ENCODE measurements at places on chromosomes 16 and 17.

- DNase-seq = no peak
Observed at GRCh38 chr16:16915771-16916170, 536.8 kb downstream of the NPIPA7 start.

DNA sequence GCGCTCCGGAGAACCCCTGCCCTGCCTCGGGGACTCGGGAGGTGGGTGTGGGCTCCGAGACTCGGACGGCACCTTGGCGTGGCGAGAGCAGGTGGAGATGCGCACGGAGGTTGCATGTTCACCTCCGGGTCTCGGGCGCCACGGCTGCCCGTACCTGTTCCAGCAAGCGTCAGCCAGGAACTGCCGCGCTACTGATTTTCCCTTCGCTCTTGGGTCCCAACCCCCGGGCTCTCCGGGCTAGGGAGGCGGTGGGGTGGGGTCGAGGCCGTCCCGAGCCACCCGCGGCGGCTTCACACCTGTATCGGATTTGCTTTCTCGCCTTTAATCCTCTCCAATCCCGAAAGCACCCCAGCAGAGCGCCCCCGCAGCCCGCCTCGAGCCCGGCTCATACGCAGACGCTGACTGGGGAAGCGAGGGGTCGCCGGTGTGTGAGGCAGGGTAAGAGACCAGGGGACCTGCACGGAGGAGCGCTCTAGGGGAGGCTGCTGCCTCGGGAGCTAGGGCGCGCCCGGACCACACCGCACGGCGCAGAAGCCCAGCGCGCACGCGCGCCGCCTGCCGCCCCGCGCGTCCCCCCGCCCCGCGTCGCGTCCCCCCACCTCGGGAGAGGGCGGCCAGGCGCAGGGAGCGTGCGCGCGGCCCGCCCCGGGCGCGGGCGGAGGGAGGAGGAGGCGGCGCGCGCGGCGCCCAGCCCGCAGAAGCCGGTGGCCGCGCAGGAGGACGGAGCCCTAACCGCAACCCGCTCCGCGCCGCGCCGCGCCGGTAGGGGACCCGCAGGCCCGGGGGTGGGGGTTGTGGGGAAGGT lies at the start of gene DUSP14:
TSS of gene DUSP14 (plus strand) at position 695 of the 805 bp plus-strand sequence. CDS start 22,382 bp downstream, outside the sequence.
- DNase-seq = peak; percentile 92

DNA sequence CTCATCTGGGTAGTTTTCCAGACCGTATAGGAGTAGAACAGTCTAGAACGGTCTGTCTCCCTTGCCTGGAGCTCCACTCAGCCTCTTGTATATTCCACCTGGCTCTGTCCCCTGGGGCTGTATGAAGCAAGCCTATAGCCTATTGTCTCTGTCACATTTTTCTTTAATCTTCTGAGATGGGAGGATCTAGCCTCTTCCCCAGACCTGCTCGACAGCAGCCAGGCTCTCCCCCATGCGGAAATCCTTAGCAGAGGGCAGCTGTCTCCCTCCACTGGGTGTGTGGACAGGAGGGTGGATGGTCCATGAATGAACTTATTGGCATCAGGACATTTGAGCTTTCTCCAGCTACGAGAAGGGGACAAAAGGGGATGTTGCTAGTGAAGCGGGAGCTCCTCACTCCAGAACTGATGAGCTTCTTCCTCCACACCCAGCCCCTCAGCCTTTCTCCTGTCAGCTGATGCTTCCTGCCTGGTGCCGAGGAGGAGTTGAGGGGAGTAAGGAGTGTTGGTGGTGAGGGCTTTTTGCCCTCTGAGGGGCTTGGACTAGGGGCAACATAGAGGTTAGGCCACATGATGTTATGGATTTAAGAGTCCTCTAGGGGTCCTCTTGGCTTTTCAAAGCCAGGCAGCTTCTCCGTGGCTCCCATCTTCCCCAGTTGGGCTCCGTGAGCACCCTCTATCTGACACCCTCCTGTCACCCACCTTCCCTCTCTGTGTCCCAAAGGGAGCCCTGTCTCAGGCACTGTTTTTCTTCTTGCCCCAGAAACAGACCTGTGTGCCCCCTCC lies 28.0 kb downstream of the ARHGAP23 start:
- no peak for DNase-seq

DNA sequence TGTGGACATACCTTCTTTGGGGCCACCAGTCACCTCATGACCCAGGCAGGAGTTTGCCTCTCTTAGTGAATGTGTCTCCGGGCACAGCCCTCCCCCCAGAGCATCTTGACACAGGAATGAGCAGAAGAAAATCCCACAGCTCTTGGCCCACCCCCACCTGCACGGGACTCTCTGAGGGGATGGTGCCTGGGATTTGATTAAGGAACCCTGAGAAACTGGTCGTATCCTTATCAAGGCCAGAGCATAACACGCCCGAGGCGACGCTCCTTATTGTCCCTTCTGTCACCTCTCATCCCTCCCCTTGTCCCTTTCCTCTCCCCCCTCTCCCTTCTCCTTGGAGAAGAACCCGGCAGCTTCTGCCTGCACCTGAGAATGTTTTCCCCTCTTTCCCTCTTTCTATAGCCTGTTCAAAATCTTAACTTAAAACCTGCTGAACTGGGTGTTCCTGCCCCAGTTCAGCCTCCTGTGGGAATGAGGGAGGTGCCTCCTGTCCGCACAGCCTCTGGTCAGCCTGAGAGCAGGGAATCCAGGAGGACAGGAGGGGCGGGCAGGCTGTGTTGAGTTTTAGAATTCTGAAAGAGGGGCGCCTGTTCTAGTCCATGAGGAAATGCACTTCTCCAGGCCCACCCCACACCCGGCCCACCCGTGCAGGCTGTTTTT lies 140.7 kb upstream of the PLCG2 start:
- no peak for DNase-seq

DNA sequence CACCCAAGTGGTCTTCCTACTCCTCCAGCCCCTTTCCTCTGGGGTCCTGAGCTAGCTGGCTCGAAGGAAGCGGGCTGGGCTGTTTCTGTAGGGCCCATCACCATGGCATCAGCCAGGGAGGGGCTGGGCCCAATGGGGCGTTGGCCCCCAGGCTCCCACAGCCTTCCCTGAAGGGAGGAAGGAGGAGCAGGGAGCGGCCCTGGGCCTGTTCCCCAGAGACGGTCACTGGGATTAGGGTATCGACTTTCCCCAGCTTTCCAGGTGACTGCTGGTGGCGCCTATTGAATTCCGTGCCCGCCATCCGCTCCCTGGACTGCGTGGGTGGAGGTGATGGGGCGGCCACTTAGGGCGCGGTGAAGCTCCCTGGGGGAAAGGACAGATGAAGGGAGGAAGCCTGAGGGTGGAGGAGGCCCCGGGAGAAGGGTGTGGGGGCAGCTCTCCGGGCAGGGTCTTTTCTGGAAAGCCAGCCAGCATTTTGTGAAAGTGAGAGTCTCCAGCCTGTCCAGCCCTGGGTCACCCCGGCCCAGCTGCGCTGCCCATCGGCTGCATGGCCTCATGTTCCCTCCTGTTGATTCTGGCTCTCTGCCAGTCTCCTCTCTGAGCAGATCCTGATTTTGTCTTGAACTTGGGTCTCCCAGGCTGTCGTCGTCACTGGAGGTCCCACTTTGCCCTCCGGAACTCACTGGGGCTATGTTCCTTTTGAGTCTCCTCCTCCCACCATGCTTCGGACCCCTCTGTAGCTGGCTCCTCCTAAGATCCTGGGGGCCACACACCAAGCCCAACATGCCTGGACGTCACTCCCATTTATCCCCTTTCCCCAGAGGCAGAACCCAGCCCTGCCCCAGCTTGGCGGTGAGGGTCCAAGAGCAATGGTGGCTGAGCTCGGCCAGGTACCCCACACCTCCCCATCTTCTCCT lies 9.8 kb downstream of the NHERF1 start:
- DNase-seq = no peak

GRCh38 chr16:76539609-76540008 lies 262.4 kb downstream of the CNTNAP4 start:
- DNase-seq = no peak

DNA sequence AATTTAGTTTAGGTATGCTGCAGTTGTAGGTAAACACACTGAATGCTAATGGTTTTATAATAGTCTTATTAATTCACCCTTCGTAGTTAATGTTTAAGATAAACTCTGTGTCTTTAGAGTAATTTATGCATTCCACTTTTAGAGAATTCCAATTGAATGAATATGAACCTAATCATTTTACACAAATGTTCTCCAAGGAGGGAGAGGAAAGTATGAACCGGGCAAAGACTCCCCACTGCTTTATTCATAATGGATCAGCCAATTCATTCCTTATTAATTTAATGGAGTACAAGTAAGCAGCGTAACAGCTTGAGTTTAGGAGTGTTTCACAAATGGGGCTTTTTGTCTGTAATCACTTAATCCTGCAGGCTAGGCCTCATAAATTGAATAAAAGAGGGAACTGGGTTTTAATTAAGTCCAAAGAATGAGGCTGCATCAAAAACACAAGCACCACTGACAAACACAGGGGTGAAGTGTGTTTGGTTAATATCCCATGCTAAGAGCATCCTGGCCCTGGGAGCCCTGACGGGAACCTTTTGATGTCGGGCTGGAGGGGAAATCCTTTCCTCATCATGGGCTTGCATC lies 375.7 kb upstream of the DYNLRB2 start:
- DNase-seq = no peak

DNA sequence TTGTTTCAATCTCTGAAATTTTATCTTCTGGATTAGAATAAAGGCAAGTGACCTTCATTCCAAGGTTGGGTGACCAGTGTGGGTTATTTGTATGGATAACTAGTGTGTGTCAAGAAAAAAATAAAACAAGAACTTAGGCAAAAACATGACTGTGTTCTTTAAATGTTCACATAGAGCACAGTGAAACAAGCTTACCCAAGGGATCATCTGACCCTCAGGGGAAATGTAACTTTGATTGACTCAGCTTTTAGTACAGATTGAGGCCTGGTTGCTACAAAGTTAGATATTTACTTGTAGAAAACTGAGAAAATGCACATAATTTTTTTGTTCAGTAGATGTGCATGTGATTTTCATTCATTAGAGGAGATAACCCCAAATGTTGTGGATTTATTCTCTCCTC lies 6.7 kb downstream of the CACNG3 start:
- DNase-seq = no peak

DNA sequence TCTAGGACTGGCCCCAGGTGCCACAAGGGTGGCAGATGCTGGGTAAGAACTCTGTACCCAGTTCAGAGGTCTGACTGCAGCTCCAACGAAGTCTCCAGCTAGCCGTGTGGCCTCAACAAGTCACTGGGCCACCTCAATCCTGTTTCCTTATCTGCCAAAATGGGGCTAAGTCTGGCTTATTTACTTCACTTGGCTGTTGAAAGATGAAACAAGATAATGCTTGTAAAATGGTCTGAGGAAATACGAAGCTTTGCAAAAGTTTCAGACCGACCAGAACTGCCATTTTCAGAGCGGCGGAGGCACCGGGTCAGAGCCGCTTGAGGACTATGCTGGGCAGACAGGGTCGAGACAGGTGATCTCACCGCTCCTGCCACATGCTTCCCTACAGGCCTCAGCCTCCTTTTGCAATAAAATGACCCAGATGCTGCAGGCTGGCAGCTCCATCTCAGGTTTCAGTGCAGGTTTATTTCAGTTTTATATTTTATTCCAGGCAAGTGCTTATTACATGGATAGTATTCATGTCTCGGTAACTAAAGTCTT lies 17.2 kb downstream of the MNT start:
- DNase-seq = no peak

DNA sequence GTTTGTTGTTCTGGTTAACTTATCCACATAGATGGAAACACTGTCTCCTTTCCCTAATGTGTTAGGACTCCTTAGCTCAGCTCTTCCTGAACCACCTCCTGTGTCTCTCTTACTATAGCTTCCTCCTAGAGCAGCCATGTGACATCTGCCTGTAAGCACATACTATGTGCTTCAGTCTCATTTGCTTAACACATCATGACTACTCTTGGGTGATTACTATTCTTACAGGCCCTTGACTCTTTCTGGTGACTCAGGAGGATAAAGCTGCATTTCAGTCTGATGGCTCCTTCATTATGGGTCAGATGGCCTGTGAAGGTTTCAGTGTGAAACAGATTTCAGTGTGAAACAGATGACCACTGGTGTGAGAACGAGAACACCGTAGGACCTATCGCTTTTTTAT lies 320 bp upstream of the KRTAP4-2 start:
- DNase-seq = no peak

- no peak for DNase-seq
Observed at GRCh38 chr17:72387487-72387886, 266.7 kb downstream of the SOX9 start.

GRCh38 chr17:1648963-1649843 lies 463 bp downstream of the RILP start:
- peak; percentile 97 for DNase-seq

- no peak for DNase-seq
Observed at GRCh38 chr17:46013127-46013501, 14.1 kb downstream of the STH start.

GRCh38 chr17:59026176-59026939 lies 80.3 kb downstream of the TRIM37 start:
- DNase-seq = no peak

GRCh38 chr17:47225436-47225858 lies 16.3 kb downstream of the MYL4 start:
- DNase-seq = no peak

GRCh38 chr17:41913798-41914197 lies 5.0 kb downstream of the ACLY start:
- DNase-seq = no peak
